HAP-1 (cell line): ENCODE measurements at places on chromosomes 3 and 15.
A peak's percentile ranks its signal among the peaks of the same experiment; 100 is the strongest.

- no peak for DNase-seq
These were observed 367.6 kb upstream of the NDN start for GRCh38 chr15:24054547-24055245.

DNA sequence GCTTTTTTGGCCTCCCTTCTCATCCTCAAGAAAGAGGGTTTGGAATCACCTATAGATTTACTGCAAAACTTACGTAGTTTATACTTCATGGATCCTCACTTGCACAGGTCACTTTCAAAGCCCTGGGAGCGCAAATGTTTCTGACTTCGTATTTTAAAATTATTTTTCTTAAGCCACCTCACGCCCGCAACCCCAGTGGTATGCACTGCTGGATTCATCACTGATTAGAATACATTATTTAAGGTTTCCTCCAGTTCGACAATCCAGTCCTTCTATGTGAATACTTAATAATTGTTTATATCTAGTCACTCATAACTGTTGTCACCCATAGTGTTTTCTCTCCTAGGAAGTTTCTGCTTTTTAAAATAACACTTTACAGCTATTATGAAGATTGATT lies 339.9 kb downstream of the CHL1 start:
- no peak for DNase-seq

GRCh38 chr3:184620475-184621119 lies 59.0 kb downstream of the EPHB3 start:
- no peak for DNase-seq

GRCh38 chr3:41129731-41130130 lies 69.6 kb upstream of the CTNNB1 start:
- no peak for DNase-seq

- no peak for DNase-seq
These were observed 274.9 kb upstream of the PPP2R3A start for GRCh38 chr3:135690664-135691063.

DNA sequence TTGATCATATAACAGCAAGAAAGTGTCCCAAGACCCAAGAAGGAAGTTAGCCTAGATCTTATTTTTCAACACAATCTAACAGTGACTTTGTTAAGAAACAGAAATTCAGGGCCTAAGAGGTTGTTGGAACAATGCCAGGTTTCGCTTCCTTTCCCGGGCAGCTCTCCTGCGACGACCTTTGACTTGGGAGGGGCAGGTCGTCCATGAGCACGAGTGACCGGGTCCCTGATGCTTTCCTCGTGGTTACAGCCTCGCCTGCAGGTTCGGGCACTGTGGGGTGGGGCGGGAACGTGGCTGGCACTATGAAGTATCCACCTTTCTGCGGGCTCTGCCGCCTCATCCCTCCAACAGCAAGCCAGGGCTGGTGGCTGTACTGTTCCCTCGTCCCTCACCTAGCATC lies 90.1 kb upstream of the RGMA start:
- DNase-seq: no peak

DNA sequence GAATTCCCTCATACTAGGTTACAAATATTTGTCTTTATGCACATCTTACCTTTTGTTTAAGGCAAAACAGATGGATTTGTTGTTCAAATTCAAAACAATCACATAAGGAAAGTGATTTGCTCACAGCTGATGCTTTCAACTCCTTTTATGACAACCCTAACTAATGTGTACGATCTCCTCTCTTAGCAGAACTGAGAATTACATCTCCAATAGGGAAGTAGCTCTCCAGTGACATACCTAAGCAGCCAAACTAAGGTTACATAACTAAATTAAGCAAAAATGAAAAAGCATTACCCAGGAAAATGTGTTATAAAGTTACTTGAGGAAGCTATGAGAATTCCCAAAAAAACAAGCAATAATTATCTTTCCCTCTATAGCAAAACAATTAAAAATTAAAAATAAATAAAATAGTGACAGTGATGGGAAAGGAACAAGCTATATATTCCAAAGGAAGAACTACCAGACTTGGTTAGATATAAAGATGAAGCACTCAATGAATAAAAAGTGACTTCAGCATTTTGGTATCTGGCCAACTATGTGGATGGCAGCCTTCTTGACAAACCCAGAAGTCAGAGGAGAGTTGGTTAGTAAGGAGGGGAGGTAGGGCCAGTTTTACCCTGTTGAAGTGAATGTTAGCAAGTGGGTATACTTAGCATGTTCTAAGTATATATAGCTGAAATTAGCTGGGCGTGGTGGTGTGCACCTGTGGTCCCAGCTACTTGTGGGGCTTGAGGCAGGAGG lies 32.4 kb downstream of the PEAK1 start:
- DNase-seq: no peak

DNA sequence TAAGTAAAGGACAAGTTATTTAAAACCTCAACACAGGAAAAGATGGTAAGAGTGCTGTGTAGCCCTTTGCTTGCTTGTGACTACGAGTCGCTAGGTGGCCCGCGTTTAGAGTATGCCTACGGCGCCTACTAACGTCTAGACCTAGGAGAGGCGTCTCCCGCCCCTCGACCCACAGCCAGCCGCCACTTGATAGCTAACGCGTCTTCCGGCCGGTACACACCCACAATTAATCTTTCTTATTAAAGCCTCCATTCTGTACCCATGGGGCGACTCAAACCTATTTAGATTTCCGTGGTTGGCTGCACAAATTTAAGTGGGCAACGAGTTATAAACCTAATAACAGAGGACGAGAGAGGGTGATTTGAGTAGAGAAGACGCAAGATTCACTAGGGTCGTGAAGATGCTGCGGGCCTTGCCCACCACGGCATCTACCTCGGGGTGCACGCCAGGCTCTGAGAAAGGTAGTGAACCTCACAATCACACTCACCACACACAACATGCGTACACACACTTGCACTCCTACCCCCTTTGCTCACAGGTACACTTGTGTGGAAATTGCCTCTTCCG lies 12.0 kb downstream of the SOX2 start:
- DNase-seq: no peak

DNA sequence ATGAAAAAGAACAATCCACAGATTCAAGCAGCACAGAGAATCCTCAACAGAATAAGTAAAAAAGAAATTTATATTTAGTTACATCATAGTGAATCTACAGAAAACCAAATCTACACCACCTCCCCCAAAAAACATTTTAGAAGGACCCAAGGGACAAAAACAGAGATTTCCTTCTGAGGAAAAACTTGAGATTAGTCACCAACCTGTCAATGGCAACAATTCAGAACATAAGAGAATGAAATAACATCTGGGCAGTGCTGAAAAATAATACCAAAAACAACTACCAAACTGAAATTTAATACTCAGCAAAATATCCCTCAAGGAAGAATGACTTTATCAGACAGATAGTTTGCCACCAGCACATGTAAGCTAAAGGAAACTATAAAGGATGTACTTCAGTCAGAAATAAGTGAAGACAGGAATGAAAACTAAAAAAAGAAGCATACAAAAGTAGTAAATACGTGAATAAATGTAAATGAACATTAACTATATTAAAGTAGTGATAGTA lies 260.7 kb downstream of the ULK4 start:
- DNase-seq: no peak

DNA sequence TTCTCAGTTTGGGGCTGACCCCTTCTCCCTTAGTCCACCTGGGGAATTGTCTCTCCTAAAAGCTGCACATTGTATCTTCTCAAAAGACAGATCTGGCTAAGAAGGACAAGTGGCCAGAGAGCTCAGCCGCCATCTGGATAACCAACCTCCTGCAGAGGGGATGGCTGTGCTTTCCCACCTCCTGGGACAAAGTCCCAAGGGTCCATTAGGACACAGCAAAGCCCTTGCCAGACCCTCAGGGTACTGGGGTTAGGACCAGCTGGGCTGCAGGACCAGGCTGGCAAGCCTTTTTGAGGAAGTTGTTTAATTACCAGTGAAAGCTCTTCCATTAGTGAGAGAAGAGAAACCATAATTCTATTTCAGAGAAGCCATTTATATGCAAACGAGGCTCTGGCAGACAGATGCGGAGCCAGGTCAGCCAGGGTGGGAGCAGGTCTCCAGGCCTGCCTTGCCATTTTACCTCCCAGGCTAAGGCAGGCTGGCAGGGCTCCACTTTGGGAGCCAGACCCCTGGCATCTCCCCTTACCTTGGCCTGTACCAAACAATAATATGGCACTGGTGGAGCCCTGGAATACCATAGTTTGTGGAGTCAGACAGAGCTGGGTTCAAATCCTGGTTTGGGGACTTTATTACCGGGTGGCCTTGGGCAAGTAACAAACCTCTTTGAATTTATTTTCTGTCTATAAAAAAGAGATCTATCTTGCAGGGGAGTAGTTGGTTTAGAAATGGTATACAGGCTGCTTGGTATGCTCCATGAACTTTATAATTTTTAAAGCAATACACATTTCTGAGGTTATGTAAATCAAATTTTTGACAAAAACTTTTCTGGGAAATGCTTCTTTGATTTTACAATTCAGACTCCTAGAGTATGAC lies 17.9 kb downstream of the SHF start:
- peak; percentile 67 for DNase-seq

GRCh38 chr15:84620626-84621025 lies 19.8 kb downstream of the ZSCAN2 start:
- DNase-seq: no peak

GRCh38 chr15:55016225-55016624 lies 180.5 kb downstream of the RSL24D1 start:
- DNase-seq: no peak

DNA sequence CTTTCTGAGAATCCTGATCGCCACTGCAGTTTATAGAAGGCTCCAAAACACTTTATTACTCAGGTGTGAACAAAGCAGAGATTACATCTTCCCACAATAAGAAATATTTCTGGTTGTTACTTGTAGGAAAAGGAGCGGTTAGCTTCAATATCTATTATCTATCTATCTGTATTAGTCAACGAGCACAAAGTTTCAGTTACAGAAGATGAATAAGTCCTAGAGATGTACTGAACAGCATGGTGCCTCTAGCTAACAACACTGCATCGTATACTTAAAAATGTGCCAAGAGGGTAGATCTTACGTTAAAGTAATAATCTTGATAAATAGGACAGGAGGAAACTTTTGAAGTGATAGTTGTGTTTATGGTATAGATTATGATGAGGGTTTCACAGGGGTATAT lies 10.9 kb upstream of the CCR3 start:
- no peak for DNase-seq

GRCh38 chr3:194526164-194526563 lies 39.4 kb upstream of the ATP13A3 start:
- DNase-seq: no peak

- peak; percentile 86 for DNase-seq
These were observed 2.3 kb downstream of the TPM1 start for GRCh38 chr15:63044645-63045464.
